ENCODE measurements at places on chromosomes 11 and 22. TPM values are rescaled to one million over a fixed set of nuclear protein-coding genes. Genes with fewer than 3 reads are reported as not detected.

DNA sequence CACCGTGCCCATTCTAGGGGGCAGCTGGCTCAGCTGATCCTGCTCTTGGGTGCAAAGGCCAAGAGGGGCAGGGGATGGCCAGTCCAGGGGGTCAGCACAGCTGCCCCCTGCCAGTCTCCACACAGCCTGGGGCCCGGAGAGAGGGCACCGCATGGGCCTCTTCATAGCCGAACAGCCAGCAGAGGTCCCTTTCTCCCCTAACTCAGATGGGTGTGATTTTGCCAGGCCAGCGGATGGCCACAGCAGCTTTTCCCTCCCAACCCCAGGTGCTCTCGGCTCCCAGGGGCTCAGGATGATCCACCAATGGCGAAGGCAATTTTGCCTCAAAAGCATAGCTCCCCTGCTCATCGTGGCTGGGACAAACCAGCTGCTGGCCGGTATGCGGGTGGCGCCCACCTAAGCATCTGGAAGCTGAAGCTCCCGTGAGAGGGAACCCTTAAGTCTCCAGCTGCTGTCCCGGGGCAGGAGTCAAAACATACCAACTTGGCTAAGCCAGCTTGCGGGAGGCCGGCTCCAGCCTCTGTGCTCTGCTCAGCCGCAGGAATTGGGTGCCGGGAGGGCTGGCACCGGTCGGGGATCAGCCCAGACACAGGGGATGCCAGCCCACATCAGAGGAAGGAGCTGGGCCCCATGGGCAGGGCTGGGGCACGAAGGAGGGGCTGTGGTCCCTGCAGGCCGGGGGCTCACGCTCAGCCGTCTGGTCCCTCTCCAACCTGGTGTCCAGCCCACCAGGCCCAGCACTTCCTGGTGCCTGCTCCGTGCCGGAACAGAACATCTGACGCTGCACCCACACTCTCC lies 30.5 kb upstream of the GNB1L start:
- no peak for DNase-seq

GRCh38 chr11:32386770-32387377 lies 48.5 kb downstream of the WT1 start:
- DNase-seq, result peak; percentile 39

- DNase-seq, result no peak
These were observed 27.2 kb upstream of the GLYATL1 start for GRCh38 chr11:58912124-58912523.

- peak; percentile 53 for DNase-seq
These were observed 728 bp upstream of the POGLUT3 start for GRCh38 chr11:108498816-108499408.

GRCh38 chr11:9700105-9700801 lies 36.4 kb downstream of the SWAP70 start:
- DNase-seq, result no peak

Gene ME3
- total RNA-seq, result 45.7 TPM

DNA sequence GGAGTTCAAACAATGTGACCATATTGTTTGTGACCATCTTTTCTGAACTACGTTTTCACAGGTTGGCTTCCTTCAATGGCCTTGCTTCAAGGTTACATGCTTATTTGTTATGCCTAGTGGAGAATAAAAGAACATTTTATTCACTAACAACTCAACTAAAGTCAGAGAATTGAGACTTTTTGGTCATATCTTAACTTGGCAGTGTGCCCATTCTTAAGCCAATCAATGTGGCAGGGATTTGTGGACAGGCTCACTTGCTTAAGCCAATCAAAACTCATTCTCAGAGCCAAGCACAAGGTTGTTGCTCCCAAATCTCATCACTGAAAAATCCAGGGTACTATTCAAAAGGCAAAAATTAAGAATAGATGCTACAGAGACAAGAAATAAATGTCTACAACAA lies 455.8 kb upstream of the FAT3 start:
- DNase-seq, result no peak

GRCh38 chr11:76296731-76297542 lies 84.0 kb downstream of the THAP12 start:
- no peak for DNase-seq

DNA sequence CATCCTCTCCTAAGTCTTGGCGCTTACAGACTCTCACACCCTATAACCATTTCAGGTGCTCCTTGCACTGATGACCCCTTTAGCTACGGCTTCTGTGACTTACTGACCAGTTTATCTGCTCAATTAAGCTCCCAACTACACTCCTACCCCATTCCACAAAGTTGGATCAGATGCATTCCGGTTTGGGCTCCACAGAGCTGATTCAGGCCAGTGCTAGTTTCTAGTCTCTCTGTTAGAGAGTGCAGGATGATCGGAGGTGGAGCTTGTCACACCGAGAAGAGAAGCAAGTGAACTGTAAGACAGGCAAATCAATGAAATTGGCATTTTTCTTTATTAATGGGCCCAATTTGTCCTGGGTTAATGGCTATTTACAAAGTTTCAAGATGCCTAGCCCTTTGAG lies 436.8 kb upstream of the CADM1 start:
- DNase-seq, result no peak

DNA sequence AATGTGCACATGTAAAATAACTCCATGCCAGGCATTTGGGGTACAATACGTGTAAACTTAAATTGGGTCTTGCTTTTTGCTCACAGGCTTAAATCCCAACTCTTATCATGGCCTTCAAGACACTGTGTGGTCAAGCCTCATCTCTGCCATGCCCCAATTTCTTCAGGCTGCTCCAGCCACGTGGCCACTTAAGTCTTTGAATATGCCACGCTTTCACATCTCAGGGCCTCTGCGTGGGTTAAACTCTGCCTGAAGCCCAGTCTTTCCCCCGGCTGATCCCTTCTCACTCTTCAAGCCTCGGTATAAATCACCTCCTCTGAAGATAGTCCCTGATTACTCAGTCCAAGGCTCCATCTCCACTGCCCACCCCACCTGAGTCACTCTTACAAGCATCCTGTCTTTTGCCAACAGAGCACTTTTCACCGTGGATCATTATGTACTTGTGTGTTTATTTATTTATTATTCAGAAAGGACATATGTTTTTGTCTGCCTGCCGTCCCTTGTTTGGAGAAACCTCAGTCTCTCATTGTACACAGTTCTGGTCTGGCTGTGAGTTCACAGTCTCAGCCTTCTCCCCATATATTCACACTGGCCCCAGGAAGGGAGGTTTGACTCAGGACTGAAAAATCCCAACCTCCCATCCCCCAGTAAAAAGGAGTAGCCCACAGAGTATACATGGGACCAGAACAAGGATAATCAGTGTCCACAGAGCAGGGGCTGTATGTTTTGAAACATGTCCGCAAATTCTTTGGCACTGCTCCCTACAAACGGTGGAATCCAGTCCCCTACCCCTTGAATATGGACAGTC lies 344.7 kb downstream of the MN1 start:
- DNase-seq, result no peak

- DNase-seq, result no peak
These were observed 548.0 kb downstream of the ETS1 start for GRCh38 chr11:128039140-128040021.

DNA sequence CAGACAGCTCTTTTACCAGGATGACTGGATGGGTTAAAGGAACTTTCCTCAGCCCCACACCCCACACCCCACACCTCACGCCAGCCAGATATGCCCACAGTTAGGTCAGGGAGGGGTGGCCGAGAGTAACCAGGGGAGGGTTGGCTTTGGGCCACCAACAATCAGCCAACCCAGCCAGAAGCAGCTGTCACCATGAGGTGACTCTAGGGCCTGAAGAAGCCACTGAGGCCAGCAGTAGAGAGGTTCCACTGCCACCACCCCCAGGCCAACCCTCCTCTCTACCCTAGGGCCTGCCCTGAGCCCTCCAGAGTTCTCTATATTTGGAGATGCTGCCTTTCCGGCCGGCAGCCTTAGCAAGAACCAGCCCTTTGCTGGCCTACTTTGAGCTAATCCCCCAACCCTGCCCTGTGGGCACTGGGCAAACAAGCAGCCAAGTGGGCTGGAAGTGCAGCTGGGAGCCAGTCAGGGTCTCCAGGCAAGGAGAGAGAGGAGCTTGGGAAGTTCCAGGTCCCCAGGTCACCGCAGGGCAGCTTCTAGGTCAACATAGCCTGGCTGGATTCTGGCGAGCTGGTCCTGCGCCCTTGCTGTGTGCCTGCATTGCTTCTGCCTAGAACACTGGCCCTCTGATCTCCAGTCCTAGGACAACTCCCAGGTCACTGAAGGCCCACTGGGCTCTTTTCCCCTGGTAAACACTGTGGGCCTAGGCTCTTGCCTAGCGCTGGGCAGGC lies 12.0 kb upstream of the SYT8 start:
- DNase-seq, result no peak

Gene TMPRSS13
- not detected for total RNA-seq

DNA sequence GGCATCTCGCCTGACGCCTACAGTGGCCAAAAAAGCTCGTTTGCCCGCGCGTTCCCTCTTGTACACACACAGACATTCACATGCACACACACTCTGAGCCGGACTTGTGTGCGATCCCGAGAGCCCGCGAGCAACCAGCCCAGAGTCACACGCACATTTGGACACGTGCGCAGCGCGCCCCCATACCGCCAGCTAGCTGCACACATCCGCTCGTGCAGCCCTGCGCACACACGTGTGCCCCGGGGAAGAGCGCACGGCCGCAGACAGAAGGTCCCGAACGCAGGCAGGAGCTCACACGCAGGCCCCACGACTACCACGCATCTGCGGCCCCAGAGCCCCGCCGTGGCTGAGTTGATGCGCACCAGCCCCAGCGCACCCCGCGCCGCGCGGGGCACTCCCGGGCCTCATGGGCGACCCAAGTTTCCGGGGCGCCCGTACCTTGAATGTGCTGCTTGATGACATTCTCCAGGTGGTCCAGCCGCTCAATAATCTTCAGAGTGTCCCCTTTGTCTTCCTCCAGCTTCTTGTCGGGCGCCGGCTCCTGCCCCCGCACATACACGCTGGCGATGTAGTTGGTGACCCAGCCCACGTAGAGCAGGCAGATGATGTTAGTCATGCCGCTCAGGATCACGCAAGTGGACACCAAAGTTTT lies 758 bp downstream of the GALNT18 start:
- peak; percentile 22 for DNase-seq

Measured in ovary (tissue), 10 donors.